Stimulated activated CD8-positive, alpha-beta memory T cell treated with anti-CD3 and anti-CD28 coated beads, Interleukin-2, amount 100 ng/mL, for 48 hours (primary cell): ENCODE measurements at places on chromosomes 6 and 20.

GRCh38 chr6:37025621-37026466 is 20.4 kb downstream of the FGD2 start:
- DNase-seq = no peak

DNA sequence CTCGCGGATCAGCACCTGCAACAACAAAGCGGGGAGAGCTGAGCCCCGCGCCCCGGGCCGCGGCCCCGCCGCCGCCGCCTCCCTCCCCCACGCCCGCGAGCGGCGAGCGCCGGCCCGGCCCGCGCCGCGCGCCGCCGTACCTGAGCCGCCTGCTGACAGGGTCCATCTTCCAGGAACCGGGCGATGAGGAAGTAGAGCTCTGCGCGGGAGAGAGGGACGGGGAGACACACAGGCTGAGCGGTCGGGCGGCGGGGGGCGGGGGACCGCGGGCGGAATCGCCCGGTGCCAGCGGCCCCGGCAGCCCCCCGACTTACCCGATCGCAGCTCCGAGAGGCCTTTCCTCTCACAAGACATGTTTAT is 359 bp downstream of the PHIP start:
- no peak for DNase-seq

GRCh38 chr6:45541934-45542333 is 164.2 kb upstream of the SUPT3H start:
- DNase-seq = no peak

DNA sequence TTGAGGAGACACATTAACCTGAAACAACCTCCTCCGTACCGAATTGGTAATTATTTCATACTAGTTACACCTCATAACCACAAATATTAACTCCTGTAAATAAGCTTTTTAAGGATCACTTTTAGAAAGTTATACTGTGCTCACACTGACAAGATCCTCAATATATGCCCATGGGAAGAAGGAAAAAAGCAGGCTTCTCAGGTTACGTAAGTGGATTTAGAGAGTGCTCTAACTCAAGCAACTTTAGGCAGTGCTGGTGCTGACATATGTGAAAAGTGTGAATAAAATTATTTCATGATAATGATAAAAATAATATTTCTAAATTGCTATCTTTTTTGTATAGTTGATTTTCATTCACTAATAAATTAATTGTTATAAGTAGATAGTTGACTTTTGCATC is 76.1 kb downstream of the PRKN start:
- DNase-seq = no peak

GRCh38 chr20:24016607-24017457 is 28.3 kb upstream of the GGTLC1 start:
- no peak for DNase-seq
